ENCODE measurements at places on chromosomes 2 and 18.

DNA sequence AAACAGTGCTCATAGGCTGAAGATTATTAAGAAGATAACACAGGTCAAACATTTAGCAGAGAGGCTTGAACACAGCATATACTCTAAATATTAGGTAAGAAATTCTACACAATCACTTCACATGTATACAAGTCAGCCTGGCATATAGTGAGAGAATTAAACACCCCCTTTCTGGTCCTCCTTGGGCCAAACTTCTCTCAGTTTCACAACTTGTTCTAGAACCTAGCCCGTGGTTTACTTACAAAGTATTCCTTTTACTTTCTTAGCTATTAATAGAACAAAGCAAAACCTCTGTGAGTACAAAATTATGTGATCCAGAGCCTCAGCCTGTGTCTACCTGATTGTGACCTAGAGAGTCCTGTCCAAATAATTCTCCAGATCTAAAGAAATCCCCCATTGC, 562.8 kb downstream of the TNS1 start:
- no peak for DNase-seq

DNA sequence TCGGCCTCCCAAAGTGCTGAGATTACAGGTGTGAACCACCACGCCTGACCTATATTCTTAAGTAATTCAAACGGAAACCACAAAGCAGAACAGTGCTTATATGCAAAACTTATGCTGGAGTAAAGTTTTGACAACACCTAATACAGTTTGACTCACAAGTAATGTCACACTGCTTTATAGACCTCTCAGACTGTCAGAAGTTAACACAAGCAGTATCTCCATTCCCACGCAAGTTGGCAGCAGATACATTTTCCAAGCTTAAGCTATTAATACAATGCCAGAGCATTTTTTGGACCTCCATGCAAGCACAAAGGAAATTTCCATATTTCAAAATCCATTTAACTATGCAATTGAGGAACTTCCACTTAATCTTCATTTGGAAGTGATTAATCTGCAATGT, 21.0 kb upstream of the SANBR start:
- DNase-seq: no peak

DNA sequence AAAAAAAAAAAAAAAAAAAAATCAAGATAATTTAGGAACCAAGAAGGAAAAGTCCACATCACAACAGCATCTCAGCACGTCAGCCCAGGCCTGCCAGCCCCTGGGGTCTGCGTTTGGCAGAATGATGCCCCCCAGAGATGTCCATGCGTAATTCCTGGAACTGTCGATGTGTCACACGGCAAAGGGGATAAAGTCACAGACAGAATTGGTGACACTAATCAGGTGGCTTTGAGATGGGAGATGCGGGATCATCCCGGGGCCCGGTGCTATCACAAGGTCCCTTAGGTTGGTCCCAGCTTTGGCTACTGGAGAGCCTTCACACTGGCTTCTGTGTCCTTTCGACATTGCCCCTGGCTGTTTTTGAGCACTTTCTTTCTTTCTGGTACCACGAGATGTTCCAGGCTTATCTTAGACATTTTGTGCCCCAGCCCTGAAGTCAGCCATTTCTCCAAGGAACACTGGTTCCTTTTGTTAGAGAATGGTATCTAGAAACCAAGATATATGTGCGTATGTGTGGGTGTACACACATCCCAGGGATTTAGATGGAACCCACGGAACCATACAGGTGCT, 20.7 kb downstream of the RAMP1 start:
- no peak for DNase-seq

- no peak for DNase-seq
Observed at GRCh38 chr18:74806700-74807416, 209.2 kb downstream of the ZNF407 start.

- no peak for DNase-seq
Observed at GRCh38 chr2:145415151-145415550, 895.2 kb upstream of the ZEB2 start.

Measured in activated gamma-delta T cell treated with anti-CD3 and anti-CD28 coated beads, Interleukin-2, amount 50 U/mL, for 16 hours (primary cell).